ENCODE measurements at places on chromosomes 2 and 18. TPM values are rescaled to one million over a fixed set of nuclear protein-coding genes. Genes with fewer than 3 reads are reported as not detected.

The SCYGR5 gene
- not detected for total RNA-seq

The CXCR1 gene
- total RNA-seq, result not detected

The RAMP1 gene
- 1.6 TPM for total RNA-seq

The ELOA2 gene
- total RNA-seq, result not detected

The MLPH gene
- total RNA-seq, result 37.0 TPM

The APCDD1 gene
- total RNA-seq, result 0.15 TPM

The PLEK gene
- not detected for total RNA-seq

The CRYGD gene
- total RNA-seq, result not detected

The ANTXR1 gene
- 90.3 TPM for total RNA-seq

The CHST9 gene
- not detected for total RNA-seq

The CD28 gene
- total RNA-seq, result not detected

The SLC4A5 gene
- not detected for total RNA-seq

The RFX8 gene
- total RNA-seq, result 2.8 TPM

The IWS1 gene
- 41.2 TPM for total RNA-seq

The KIF1A gene
- total RNA-seq, result not detected

The SETBP1 gene
- total RNA-seq, result 3.3 TPM

The REG3G gene
- not detected for total RNA-seq

The MPP4 gene
- 1.4 TPM for total RNA-seq

The VAMP8 gene
- 4.0 TPM for total RNA-seq

The INHBB gene
- 0.08 TPM for total RNA-seq

The POTEI gene
- not detected for total RNA-seq

The CFAP65 gene
- total RNA-seq, result not detected

The NOSTRIN gene
- total RNA-seq, result 0.23 TPM

The KCNE4 gene
- 0.38 TPM for total RNA-seq

The SLC30A3 gene
- total RNA-seq, result 0.38 TPM

The LIPG gene
- total RNA-seq, result 33.1 TPM

The MOGAT1 gene
- not detected for total RNA-seq

The CAVIN2 gene
- 18.4 TPM for total RNA-seq

The CELF4 gene
- total RNA-seq, result not detected

The MROH2A gene
- total RNA-seq, result 0.15 TPM

The RTP5 gene
- not detected for total RNA-seq

The UGT1A6 gene
- not detected for total RNA-seq

The RND3 gene
- total RNA-seq, result 287 TPM

The SCYGR4 gene
- total RNA-seq, result not detected

The CBLN2 gene
- total RNA-seq, result not detected

The C2orf69 gene
- total RNA-seq, result 3.7 TPM

The SERPINB13 gene
- total RNA-seq, result not detected

The FKBP1B gene
- 21.6 TPM for total RNA-seq
